NCI-H526 (cell line): ENCODE measurements at places on chromosomes 5 and 9.

GRCh38 chr5:60403343-60404006 is 296.5 kb downstream of the DEPDC1B start:
- DNase-seq = no peak

DNA sequence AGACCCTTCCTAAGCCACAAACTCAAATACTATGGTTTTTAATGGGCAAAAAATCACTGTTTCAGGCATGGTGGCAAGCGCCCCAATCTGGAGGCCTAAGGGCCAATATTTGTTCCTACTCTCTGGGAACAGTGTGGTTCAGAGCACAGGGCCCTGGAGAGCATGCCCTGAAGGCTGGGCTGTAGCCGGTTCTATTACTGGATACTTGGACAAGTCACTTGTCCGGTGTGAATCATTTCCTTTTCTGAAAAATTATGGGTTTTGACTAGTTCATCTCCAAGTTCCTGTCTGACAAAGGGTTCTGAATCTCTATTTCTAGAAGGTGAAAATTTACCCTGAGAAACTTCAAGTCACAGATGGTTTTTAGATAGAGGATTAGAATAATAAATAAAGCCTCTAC is 75.0 kb downstream of the OTULIN start:
- no peak for DNase-seq

DNA sequence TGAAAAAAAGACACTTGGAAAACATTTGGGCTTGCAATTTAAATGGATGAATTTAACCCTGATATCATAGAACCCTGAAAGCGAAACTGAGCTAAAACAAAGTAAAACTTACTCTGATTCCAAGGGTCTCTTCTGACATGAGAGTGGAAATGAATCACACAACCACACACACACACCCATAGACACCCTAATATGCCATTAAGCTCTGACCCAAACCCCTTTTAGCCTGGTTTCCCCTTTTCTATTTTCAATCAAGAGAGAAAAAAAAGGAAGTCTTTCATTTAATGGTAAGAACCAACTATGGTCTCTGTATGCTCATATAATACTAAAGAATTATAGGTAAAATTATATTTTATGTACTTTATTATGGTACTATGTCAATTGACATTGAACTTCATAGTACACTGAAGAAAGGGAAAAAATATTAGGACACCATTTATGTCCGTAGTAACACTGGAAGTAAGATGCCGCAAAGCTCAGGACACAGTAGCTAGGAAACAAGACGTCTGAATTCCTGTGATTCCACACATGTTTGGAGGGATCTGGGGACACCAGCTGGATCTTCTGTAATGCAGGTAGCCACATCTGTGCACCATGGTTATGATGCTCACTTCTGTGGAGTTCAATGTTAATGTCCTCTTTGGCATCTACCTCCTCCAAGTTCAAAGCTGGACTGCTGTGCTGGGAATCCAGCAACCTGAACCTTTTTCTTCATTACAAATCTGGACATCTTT is 95.8 kb downstream of the PCSK1 start:
- no peak for DNase-seq

- DNase-seq = peak; percentile 83
These were observed 94.0 kb downstream of the ZNF608 start for GRCh38 chr5:124652514-124652819.

- DNase-seq = no peak
These were observed 395.7 kb upstream of the ZNF462 start for GRCh38 chr9:106467113-106467864.

- DNase-seq = no peak
These were observed 81.0 kb downstream of the DCP2 start for GRCh38 chr5:113057557-113057984.

DNA sequence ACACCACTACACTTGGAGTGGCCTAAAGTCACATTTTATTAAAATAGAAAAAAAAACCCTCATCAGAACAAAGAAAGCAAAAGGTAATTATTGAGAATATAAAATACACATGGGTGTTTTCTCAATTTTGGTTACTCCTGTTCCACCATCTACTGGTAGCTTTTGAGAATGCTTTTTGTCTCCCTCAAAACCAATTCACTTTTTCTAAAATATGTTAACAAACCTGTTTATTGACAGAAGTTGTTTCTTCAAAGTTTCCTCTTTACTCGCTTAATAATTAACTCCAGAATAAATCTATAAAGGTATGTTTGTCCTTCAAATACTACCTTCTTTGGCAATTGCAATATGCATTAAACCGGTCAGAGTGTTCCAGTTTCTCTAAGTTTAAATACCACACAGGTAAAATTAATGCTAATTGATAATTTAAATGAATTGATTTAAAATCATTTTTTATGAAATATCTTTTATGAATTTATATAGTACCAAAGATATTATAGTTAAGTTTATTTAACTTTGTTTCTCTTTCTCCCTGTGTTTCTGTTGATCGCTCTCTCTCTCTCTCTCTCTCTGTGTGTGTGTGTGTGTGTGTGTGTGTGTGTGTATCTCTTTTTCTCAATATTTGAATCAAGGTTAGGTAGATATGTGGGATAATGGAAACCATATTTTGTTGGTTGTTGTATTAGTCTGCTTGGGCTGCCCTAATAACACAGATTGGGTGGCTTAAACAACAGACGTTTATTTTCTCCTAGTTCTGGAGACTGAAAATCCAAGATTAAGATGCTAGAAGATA is 487.4 kb downstream of the PRDM9 start:
- DNase-seq = peak; percentile 12
